ENCODE measurements at places on chromosomes 12 and 14.

- DNase-seq, result no peak
Observed at GRCh38 chr14:37447883-37448391, 147.1 kb downstream of the FOXA1 start.

DNA sequence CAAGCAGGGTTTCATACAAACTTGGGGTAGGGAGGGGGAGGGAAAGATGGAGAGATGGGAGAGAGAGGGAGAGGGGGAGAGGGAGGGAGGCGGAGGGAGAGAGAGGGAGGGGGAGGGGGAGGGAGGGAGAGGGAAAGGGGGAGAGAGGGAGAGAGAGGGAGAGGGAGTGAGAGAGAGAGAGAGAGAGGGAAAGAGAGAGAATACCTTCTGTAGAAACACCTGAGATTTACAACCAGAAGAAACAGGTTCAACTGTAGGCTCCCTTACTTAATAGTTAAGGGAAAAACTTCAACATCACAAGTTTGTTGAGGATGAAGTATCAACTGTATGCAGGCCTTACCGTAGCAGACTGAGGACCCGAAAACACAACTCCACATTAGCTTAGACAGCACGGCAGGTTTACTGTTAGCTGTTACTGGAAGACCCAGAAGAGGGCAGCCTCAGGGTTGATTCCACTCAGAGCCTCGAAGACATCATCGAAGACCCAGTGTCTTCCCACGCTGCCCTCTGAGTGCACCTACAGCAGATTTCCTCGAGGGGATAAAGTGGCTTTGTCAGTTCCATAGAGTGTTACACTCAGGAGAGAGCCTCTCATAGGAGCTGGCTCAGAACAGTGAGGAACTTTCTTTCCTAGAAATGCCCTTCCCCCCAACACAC is 72.4 kb downstream of the NT5DC3 start:
- DNase-seq, result no peak

GRCh38 chr14:78238141-78238540 is 68.0 kb downstream of the NRXN3 start:
- no peak for DNase-seq

DNA sequence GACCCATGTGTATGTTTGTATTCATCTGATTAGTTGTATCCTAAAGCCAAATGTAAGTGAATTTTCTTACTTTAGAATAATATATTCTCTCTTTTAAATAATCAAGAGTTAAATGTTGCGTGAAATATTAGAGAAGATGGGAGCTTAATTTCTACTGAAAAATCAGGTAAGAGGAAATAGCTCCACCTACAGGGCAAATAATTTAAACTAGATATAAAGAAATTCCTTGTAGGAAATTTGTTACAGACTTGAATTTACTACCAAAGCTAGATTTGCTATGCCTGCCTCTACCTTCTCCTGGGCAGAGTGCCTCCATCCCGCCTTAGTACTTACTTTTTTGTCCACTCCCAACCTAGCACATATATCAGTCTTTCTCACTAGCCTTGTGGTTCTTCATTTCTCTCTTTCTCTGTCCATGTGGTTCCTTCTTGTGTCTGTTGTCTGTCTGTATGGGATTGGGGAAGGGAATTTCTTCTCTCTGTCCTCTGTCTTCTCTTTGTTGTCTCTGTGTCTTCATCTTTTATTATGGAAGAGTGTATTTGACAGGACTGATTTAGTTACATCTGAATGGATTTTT is 44.7 kb downstream of the PALS1 start:
- DNase-seq, result no peak

DNA sequence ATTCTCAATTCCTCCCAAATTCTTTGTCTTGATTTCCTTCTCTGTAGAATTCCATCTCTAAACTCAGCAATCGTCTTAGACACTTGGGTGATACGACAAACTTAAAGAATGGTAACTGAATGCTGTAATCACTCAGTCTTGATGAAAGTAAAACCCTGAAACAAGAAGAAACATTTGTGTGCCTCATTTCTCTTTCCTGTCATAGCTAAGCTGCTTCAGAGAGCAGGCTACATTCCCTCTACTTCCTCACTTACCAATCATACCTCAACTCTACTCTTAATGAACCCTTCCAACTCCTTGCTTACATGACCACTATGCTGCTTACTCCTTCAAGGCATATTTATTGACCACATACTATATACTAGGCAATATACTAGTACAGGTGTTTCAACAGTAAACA is 8.3 kb downstream of the MAP4K5 start:
- no peak for DNase-seq

DNA sequence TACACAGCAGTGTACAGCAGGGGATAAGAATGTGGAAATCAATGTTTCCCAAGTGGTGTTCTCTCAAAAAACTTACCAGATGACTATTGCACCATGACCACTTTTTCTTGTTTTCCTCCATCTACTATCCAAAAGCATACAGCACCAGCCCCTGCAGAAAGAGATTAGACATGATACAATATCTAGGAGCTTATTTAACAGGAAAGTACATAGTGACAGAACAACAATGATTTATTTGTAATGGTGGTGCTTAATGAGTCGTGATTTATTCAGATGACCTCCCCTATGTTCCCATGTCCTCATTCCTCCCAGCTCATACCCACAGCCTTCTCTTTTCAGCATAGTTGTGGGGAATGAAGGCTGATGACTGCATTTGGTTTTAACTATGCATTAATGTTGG is 413.6 kb downstream of the BTG1 start:
- DNase-seq, result no peak

DNA sequence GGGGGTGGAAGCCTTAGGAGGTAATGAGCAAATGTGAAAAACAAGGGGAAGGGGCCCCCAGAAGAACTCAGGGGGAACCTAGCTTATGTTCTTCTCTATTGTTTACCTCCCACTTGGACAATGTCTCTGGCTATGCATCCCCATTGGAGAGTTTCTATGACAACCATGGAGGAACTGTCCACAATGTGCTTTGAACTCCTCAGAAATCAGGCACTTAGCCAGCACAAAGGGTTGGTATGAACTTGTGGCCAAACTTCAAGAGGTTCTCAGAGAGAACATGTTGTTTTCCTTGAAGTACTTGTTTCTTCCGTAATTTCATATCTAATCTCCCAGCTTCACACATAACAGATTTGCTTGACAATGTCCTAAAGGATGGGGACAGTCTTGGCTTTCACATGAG is 202.8 kb upstream of the PELI2 start:
- DNase-seq, result no peak

DNA sequence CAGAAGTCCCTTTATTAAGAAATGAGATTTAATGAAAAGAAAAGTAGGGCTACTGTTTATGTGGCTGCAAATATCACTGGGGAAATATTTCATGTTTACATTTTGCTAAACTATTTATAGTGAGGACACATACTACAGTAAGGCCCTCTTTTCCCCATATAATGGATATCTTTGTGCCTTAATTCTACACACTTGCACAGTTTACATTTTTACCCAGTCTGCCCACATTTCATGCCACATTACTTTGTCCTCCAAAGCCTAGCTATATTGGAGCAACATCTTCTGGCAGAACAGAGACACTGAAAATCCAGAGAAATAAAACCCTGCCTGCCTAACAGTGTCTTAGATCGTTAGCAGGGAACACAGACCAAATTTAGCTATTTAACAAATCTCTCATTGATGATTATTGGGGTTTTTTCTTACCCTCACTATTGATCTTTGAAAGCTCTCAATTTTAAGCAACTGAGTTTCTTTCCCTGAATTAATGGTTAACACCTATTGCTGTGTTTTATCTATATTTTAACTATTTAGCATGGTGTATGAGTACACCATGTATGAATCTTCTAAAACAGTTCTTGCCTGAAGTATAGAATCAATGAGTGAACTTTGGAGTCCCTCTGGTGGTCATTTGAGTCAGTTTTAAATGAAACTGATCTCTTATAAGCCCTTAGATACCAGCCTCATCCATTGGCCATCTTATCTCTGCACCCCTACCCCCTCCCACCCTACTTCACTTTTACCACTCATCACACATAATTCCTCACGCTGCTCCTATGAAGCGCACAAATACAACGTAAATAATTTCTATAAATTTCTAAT is 170.2 kb downstream of the BCAT1 start:
- no peak for DNase-seq

GRCh38 chr14:101318271-101318670 is 243.0 kb upstream of the DIO3 start:
- no peak for DNase-seq

DNA sequence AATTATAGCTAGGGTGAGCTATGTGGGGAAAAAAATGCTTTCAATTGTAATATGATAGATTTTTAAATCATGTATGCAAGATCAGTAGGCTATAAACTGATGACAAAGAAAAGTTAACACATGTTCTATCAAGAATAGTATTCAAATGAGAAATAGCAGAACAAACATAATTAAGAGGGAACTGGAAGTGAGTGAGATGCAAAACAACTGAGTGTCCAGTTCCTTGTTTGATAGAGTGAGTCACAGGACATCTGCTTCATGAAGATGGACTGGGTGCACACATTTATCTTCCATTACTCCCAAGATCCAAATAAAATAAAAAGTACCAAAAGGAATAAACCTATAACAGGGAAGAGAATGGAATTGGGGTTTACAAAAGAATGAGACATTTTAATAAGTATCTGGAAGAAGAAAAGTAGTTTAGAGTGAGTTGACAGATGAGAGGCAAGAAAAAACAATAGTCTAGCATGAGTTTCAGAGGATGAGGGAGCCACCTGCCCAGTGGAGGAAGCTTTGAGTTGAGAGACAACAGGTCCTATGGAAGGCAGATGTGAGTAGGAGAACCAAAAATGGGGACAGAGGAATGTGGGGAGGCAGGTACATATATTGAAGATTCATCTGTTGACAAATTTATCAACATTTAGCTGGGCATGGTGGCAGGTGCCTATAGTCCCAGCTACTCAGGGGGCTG is 178.1 kb upstream of the ARHGAP5 start:
- no peak for DNase-seq

- DNase-seq, result no peak
Observed at GRCh38 chr14:56996721-56997399, 186.6 kb upstream of the OTX2 start.

DNA sequence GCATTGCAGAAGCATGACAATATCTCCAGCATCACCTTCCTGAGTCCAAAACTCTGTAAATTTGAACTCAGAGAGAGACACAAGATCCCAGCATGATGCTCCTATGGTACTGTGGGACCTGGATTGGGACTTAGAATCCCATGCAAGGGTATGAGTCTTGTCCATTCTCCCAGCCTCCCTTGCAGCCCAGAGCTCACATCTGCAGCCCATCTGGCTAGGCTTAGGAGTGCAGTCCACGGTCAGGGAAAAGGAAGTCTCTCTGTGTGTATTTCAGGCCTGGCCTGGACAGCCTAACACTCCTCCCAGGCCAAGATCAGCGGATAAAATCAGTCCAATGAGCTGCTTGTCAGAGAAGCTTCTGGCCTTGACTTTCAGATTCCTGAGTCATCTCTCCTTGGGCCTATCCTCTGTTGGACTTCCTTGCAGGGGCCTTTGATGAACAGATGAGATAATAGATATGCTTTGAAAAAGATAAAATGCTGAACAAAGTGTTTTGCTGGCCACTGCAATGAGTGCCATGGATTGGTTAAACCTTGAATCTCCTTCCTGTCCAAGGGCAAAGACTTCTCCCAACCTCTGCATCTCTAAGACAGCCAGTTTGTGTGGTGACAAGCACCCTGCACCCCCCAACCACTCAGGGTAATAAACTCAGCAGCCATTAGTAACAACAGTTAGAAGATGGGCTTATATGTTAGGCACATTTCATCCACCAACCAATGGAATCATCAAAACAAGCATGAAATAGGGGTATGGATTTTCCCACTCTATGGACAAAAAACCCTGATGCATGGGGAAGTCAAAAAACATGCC is 412.8 kb upstream of the TBX3 start:
- DNase-seq, result no peak

DNA sequence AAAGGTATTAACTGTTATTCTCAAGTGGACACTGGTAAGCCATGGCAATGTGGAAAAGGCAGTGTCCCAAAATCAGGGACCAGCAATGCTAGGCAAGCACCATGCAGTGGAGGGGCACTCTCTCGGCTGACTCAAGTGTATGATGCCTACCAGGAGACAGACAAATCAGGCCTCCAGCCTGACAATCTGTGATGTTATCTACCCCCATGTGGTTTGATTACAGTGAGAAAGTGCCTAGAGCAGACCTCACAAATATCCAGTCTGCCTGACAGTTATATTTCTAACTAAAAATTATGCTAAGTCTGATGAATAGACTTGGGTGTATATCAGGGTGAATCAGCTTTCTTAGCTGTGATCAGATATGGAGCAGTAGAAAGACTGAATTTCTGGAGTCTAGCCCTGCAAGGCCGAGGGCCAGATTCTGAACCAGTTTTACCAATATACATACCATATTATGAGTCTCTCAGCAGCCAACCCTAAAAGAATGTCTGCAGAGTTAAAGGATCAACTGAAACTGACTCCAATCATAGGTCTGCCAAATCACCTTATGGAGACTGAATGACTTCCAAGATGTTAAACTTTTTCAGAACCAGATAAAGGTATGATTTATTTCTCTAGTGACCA is 3.2 kb downstream of the PLBD1 start:
- no peak for DNase-seq

- no peak for DNase-seq
Observed at GRCh38 chr14:105201156-105201924, 20.2 kb upstream of the NUDT14 start.

GRCh38 chr12:14186193-14186502 is 179.3 kb upstream of the ATF7IP start:
- no peak for DNase-seq

GRCh38 chr14:69910871-69911270 is 31.7 kb downstream of the SMOC1 start:
- peak; percentile 70 for DNase-seq

DNA sequence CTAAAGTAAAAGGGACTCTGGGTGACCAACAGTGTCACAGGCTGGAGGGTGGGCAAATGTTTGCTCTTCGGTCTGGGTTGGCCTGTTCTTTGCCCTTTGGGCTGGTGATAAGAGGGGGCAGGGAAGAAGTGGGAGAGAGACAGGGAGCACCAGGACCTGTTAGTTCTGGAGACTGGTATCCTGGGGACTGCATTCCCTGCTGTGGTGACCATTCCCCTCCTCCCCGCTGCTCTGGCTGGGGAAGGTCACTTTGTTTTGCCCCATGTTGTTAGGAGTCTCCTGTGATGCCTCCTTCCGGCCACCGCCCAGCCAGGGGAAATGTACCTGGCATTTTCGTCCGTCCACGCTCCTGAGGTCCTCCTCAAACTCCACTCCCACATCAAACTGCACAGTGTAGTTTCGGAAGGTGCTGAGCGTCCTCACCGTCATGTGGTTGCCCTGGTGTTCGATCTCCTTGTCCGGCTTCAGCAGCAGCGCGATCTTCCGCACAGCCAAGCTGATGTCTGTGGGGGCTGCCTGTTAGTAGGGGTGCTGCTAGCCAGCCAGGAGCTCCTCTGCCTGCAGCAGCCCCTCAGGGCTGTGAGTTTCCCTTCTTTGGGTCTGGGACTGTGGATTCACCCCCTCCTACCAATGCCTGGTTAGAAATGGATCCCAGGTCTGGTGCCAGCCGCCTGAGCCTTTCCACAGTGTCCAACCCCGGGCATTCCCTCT is 618 bp downstream of the RBP5 start:
- no peak for DNase-seq

DNA sequence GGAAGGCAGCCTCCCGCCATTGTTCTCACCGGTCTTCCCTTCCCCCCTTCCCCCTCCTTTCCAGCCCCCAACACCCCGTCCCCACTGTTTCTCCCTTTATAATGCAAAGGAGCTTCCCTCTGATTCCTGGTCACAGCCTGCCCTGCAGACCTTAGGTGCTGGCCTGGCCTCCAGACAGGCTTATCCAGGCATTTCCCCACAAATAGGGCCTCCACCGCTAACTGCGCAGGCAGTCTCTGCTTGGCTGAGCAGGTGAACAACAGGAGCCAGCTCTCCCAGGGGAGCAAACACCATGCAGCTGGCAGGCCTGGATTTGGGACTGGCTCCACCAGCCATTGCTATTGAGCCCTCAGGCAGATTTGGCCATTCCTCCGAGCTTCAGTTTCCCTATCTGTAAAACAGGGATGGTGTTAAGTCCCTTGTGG is 46.0 kb downstream of the SMIM41 start:
- DNase-seq, result no peak
